A172 (cell line): ENCODE measurements at places on chromosomes 16 and 17. TPM values are rescaled to one million over a fixed set of nuclear protein-coding genes. Genes with fewer than 3 reads are reported as not detected.
A peak's percentile ranks its signal among the peaks of the same experiment; 100 is the strongest.

SOCS1 gene
- total RNA-seq = 0.17 TPM in 1 of 2 replicates, not detected in the other

DNA sequence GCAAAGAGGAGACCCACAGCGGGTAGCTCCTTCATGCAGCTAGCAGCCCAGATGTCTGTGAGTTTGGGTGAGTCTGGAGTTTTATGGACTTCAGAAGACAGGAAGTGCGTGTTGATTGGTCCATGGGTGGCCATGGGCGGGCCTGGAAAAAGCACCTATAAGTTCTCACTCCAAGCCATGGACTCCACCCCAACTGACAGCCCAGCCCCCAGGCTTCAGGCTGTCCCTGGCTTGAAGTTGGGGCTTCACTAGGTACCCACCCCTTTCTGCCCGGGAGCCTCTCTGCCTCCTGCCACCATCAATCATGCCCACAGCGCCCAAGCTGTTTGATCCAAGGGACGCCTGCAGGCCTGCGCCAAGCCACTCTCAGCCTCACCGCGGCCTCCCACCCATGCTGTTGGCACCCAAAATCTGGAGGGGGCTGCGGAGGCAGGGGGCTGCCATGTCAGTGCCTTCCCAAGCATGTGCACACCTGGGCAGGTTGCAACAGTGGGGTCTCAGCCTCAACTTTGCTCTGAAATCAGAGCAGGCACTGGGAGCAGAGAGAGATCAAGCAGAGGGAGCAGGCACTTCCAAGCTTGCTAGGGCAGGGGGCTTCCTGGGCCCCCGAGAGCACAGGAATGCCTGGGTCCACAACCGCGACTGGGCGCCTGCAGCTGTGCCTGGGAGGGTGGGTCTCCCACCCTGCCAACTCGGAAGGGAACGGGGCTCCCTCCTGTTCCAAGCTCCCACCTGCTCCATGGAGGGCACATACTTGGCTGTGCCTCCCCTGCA is 1503.7 kb downstream of the CDH11 start:
- peak; percentile 1 for DNase-seq

- peak; percentile 28 for DNase-seq
Measured at GRCh38 chr17:56694825-56695224, 101.3 kb downstream of the NOG start.

- DNase-seq = no peak
Measured at GRCh38 chr17:17326275-17326875, 23.2 kb downstream of the NT5M start.

NDUFAF8 gene
- total RNA-seq = 100 and 123 TPM in 2 replicates

CDIP1 gene
- 8.5 and 9.8 TPM in 2 replicates for total RNA-seq

GRCh38 chr16:57647136-57647875 is 18.9 kb downstream of the ADGRG1 start:
- DNase-seq = peak; percentile 53

GDPD3 gene
- 1.8 and 2.8 TPM in 2 replicates for total RNA-seq

C16orf46 gene
- total RNA-seq = 0.65 and 2.0 TPM in 2 replicates

ZNF286A gene
- total RNA-seq = 49.1 and 97.4 TPM in 2 replicates

STAC2 gene
- total RNA-seq = 0.12 TPM in 1 of 2 replicates, not detected in the other

DNA sequence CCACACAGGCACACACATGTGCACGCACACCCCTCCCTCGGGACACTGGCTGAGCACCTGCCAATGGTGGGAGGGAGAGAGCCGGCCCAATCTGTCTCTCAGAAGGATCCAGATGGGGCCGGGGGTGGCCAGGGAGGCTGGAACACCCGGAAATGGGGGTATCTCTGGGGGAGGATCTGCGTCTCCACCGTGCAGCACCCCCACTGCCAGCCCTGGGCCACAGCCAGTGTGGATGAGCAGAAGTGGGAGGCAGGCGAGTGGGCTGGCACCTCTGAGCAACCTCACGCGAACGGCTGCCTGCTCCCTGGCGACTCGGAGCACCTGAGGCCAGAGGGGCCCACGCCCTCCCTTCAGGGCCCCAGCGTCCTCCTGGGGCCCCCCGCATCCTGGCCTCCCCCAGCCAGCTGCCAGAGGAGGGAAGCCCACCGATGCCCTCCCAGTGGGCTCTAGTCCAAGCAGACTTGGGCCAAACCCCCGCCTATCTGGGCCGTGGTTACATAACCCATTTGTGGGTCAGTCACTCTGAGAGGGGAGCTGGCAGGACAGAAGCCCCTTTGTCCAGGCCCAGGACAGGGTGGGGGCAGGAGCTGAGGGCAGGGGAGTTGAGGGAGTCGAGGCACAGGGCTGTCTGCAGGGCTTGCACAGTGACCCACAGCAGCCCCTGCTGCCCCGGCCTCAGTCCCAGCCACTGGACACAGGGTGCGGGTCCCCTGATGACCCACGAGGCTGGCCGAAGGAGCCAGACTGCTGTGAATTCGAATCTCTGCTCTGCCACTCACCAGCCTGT is 5.6 kb downstream of the CASKIN1 start:
- no peak for DNase-seq

CBLN1 gene
- not detected in 2 replicates for total RNA-seq

DNA sequence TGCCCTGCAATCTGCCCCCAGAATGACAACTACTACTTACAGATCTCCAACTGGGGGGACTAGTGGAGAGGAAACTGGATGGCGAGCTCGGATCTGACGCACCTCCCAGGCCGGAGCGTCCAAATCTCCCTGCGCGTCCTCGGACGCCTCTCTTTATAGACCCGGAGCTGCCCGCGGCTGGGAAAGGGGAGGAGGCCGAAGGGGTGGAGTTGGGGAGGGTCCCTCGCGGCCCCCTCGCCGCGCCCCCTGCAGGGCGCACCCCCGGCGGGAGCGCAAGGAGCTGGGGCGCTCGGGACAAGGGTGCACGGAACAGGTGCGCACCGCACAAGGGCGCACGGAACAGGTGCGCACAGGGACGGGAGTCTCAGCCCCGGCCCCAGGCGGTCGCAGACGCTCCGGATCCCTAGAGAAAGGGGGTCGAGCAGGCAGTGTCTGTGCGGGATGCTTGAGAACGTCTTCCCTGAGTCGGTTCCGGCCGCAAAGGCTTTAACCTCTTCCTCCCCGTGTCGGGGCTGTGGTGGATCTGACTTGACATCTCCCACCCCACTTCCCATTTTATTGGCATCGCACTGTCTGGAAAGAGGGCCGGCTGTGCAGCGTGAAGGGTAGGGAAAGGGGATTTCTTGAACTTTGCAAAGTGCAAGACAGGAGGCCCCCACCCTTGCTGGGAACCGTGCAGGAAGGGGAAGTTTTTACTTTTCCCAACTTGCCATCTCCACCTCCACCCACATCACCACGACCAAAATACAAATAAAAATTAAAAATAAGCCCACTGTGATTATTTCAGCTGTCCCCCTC is at the start of gene MYH11:
Gene MYH11, minus strand, starts transcription at position 128 of the 798 bp plus-strand sequence. CDS start 18,776 bp downstream, outside the sequence.
- DNase-seq = no peak

DNA sequence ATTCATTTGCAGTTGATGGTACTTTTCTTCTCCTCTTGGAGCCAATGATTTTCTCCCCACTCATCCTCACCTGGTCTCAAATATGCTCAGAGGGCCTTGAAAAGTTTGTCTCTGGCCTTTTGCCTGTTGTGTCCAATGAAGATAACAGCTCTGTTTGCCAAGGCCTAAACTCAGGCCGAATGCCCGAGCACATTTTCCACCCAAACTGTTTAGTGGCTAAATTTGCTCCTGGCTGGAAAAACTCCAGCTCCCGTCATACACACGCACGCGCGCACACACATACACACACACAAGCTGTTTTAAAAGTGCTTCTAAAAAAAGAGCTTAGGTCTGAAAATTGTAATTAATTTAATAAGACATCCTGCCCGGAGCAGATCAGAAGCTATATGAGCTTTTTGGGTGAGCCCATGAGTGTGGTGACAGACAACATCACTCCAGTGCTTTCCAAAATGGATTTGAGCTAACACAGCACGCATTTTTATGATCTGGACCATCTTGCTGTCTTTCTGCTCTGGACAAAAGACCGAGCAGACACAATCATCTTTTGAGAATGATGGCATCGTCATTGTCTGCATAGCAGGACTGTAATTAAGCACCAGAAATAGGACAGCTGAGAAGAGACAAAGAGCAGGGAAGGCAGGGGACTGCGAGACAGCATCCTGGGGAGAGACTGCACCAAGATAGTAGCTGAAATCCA is 48.9 kb downstream of the IRX6 start:
- DNase-seq = no peak

DNA sequence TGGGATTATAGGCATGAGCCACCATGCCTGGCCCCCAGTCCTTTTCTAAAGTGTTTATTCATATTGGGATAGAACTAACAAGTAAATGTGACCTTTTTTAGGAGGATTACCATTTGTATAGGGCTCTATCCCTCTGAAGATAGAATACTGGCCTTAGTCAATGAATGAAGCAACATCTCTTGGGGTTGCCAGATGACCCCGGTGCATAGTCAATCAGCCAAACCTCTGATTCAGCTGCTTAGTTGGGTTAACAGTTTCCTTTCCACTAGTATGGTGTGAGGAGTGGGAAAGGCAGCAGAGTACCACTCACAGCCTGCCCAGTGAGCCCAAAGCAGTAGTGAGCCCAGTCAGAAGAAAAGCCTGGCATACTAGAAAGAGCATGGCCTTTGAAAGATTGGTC is 94.6 kb upstream of the TBX2 start:
- DNase-seq = no peak
